ENCODE measurements at places on chromosomes 5 and 9. TPM values are rescaled to one million over a fixed set of nuclear protein-coding genes. Genes with fewer than 3 reads are reported as not detected.

BTNL9 gene
- not detected for total RNA-seq

C9orf50 gene
- total RNA-seq = 0.12 TPM

SEC61B gene
- 97.9 TPM for total RNA-seq

FBP2 gene
- total RNA-seq = not detected

GPR151 gene
- total RNA-seq = not detected
